Stomach (tissue), 19 donors: ENCODE measurements at places on chromosomes 1 and 21. TPM values are rescaled to one million over a fixed set of nuclear protein-coding genes. Genes with fewer than 3 reads are reported as not detected.

DNA sequence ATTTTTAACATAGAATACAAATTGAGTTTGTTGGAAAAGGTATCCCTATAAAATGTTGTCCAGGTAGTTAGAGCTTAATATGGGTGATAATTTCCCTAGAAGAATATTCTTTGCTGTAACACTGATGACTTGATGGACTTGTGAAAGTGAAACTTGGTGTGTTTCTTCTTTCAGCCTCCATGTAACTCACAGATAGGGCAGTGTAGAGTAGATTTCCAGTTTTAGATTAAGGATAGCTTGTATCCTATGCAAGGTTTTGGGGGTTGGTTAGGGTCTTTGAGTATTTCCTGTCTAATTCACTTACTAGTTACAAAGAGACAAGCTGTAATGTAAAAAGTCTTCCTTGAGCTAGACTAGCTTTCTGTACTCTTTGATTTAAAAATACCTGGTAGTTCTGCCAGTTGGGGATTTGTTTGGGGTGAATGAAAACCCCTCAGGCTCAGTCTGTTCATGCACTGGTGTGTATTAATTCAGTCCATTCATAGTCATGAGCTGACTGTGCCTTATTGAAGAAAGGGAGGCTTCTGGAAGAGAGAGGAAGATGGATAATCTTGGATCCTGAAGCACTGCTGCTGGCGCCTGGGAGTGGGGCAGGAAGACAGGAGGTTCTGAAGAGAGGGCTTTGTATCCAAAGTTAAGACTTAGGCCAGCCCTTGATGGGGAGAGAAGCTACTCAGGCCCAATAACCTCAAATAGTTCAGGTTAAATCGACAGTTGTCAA, 83.6 kb downstream of the CAMTA1 start:
- no peak for DNase-seq
- peaks cover under 1% of the 10 kb centered on the region for H3K36me3 ChIP-seq
- no peak overlapping the region for H3K27ac ChIP-seq
- no peak overlapping the region for H3K4me3 ChIP-seq
- peaks cover 15% of the 10 kb centered on the region for H3K4me1 ChIP-seq

DNA sequence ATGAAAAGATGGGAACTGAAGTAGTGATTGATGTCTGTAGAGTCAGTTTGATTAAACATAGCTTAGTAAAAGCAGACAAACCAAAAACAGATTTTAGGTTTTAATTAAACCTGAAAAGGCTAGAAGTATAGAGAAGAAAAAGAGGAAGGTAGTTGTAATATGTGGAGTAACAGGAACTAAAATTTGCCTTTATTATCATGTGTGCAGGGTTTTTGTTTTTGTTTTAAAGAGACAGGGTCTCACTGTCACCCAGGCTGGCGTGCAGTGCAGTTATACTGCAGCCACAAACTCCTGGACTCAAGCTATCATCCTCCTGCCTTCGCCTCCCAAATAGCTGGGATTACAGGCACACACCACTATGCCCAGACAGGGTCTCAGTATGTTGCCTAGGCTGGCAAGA, 6.0 kb downstream of the TOR1AIP1 start:
- H3K4me3 ChIP-seq, result no peak overlapping the region
- H3K27ac ChIP-seq, result no peak overlapping the region
- H3K27me3 ChIP-seq, result no peaks in the 10 kb centered on the region
- H3K36me3 ChIP-seq, result peaks cover 19% of the 10 kb centered on the region
- H3K4me1 ChIP-seq, result peaks cover 16% of the 10 kb centered on the region

GRCh38 chr1:157415661-157416060, 136.7 kb downstream of the FCRL5 start:
- no peak for DNase-seq
- no peak overlapping the region for H3K27ac ChIP-seq
- H3K36me3 ChIP-seq, result no peaks in the 10 kb centered on the region
- no peaks in the 10 kb centered on the region for H3K27me3 ChIP-seq
- no peaks in the 10 kb centered on the region for H3K4me1 ChIP-seq

Gene SLC2A1
- 8.2 TPM for total RNA-seq

DNA sequence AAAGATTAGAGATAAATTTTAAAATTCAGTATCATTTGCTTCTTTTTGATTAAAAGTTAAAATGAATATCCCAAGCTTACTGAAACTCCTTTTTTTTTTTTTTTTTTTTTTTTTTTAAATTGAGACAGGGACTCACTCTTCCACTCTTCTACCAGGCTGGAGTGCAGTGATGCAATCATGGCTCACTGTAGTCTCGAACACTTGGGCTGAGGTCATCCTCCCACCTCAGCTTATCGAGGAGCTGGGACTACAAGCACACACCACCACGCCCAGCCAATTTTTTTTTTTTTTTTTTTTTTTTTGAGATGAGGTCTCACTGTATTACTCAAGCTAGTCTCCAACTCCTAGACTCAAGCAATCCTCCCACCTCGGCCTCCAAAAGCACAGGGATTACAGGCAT, 92.1 kb upstream of the RGS18 start:
- H3K36me3 ChIP-seq, result no peaks in the 10 kb centered on the region
- no peak for DNase-seq
- H3K27ac ChIP-seq, result no peak overlapping the region

Gene KIF14
- 2.2 TPM for total RNA-seq

- DNase-seq, result no peak
- no peak overlapping the region for H3K4me3 ChIP-seq
- H3K27me3 ChIP-seq, result no peaks in the 10 kb centered on the region
- H3K27ac ChIP-seq, result no peak overlapping the region
These were observed 10.1 kb downstream of the YARS1 start for GRCh38 chr1:32806910-32807523.

- H3K27me3 ChIP-seq, result peaks cover 33% of the 10 kb centered on the region
- no peak overlapping the region for H3K27ac ChIP-seq
- H3K4me3 ChIP-seq, result no peak overlapping the region
- no peak for DNase-seq
- H3K4me1 ChIP-seq, result peaks cover 13% of the 10 kb centered on the region
- no peaks in the 10 kb centered on the region for H3K36me3 ChIP-seq
These were observed 232.5 kb upstream of the TMEM51 start for GRCh38 chr1:14921057-14921456.

- H3K36me3 ChIP-seq, result no peaks in the 10 kb centered on the region
- no peak overlapping the region for H3K4me3 ChIP-seq
These were observed 6.0 kb upstream of the DUSP10 start for GRCh38 chr1:221747839-221748238.

DNA sequence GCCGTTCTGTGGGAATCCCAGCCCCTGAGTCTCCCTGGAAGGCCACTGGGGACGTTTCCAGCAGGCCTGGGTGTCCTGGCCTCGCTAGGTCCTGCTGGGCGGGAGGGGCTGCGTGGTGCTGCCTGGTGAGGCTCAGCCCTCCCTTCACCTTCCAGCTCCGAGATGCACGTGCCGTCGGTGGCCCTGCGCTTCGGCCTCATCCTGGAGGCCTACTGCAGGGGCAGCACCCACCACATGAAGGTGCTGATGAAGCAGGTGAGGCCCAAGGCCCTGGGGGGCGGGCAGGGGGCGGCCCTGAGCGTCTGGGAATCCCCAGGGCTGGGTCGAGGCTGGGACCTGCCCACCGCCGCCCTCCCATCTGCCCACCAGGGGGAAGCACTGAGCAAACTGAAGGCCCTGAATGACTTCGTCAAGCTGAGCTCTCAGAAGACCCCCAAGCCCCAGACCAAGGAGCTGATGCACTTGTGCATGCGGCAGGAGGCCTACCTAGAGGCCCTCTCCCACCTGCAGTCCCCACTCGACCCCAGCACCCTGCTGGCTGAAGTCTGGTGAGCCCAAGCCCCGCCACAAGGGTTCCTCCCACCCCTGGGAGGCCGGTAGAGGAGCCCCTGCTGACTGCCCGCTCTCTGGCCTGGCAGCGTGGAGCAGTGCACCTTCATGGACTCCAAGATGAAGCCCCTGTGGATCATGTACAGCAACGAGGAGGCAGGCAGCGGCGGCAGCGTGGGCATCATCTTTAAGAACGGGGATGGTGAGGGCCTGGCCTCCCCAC, 70.3 kb downstream of the PIK3CD start:
- no peaks in the 10 kb centered on the region for H3K27me3 ChIP-seq
- H3K4me1 ChIP-seq, result peaks cover 7% of the 10 kb centered on the region
- no peak overlapping the region for H3K27ac ChIP-seq
- DNase-seq, result no peak

Gene PPP1R8
- 22.7 TPM for total RNA-seq

Gene FCGR2B
- 3.6 TPM for total RNA-seq

GRCh38 chr1:97252076-97252475, 530.5 kb downstream of the PTBP2 start:
- H3K4me3 ChIP-seq, result no peak overlapping the region
- no peaks in the 10 kb centered on the region for H3K4me1 ChIP-seq
- no peak for DNase-seq
- no peak overlapping the region for H3K27ac ChIP-seq
- no peaks in the 10 kb centered on the region for H3K36me3 ChIP-seq

- H3K4me3 ChIP-seq, result no peak overlapping the region
- H3K36me3 ChIP-seq, result peaks cover 24% of the 10 kb centered on the region
- H3K27ac ChIP-seq, result no peak overlapping the region
- no peaks in the 10 kb centered on the region for H3K4me1 ChIP-seq
These were observed 10.7 kb downstream of the HMGN2 start for GRCh38 chr1:26482921-26483320.

DNA sequence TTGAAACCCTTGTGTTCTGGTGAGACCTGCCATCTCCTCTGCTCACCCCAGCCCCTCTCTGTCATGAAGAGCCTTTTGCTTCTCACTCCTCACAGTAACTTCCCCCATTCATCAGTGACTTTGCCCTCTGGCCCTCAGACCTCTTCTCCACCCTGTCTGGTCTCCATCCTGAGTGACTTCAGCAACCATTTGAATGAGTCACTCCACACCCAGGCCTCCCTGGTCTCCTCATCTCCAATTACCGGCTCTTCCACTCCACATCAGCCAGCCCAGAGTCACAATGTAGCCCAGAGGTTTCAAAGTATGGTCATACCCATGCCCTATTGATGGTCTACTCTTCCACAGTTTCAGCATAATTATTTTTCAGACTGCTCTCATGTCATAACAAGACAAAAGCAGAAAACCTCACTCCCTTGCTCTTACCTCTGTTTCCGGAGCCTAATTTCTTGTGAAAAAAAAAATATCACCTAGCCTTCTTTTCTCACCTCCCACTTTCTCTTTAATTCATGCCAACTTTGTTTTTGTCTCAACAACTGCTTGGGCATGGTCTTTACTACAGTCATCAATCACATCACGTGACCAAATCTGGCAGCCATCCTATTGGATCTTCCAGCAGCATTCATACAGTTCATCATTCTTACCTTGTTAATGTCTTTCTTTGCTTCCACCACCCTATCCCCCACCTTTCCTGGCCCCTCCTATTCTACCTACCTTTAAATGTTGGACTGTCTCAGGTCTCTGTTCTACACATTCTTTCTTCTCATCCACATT, 35.6 kb upstream of the NEK7 start:
- no peaks in the 10 kb centered on the region for H3K27me3 ChIP-seq
- H3K27ac ChIP-seq, result no peak overlapping the region
- H3K36me3 ChIP-seq, result no peaks in the 10 kb centered on the region
- no peak overlapping the region for H3K4me3 ChIP-seq

DNA sequence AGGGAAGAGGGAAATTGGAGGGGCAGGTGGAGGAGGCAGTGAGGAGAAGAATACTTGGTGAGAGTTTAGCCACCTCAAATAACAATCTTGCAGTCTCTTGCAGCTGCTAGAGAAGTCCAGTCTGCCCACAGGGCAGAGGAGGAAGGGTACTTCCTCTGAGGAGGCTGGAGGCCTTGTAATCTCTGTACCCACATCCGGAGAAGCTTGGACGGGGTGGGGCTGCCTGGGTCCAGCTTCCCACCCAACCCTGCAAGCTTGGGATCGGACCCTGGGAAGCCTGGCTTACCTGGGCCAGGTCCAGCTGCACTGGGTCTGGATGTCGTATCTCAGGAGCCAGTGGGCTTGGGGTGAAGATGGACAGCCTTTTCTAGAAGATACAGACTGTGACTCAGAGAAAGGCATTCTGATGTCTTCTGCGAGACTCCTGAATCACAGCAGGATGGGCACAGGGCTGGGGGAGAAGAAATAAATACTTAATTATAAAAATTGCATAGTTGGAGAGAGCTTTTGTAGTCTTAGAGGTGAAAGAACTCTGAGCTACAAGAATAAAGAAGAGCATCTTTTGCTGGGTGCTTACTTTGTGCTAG, 111.8 kb upstream of the JUN start:
- peak overlapping the region; percentile 84 for H3K27ac ChIP-seq
- peaks cover 81% of the 10 kb centered on the region for H3K4me1 ChIP-seq
- no peaks in the 10 kb centered on the region for H3K36me3 ChIP-seq
- no peak for DNase-seq
- H3K27me3 ChIP-seq, result no peaks in the 10 kb centered on the region
- no peak overlapping the region for H3K4me3 ChIP-seq

Gene PCAT6
- total RNA-seq, result not detected

GRCh38 chr1:55081905-55082296, 42.6 kb downstream of the PCSK9 start:
- H3K27ac ChIP-seq, result no peak overlapping the region
- peaks cover 69% of the 10 kb centered on the region for H3K36me3 ChIP-seq
- no peak overlapping the region for H3K4me3 ChIP-seq
- H3K4me1 ChIP-seq, result no peaks in the 10 kb centered on the region
- H3K27me3 ChIP-seq, result no peaks in the 10 kb centered on the region

DNA sequence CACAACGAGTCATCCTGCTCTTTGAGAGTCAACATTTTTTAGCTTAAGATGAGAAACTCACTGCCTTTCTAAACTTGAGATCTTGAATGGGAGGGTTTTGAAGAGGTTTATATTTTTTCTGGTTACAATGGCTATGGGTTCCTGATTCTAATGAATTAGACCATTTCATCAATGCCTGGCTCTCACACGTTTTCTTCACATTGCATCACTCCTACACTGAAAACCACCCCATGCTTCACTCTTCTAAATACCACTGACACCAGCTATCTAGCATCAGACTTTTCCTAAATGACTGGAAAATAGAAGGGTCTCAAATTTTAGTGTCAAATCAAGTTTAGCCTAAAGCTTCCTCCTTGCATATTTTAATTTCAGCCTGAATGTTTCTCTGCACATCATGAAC, 606.1 kb upstream of the USP24 start:
- H3K27ac ChIP-seq, result no peak overlapping the region
- H3K27me3 ChIP-seq, result no peaks in the 10 kb centered on the region
- no peaks in the 10 kb centered on the region for H3K4me1 ChIP-seq
- H3K4me3 ChIP-seq, result no peak overlapping the region

DNA sequence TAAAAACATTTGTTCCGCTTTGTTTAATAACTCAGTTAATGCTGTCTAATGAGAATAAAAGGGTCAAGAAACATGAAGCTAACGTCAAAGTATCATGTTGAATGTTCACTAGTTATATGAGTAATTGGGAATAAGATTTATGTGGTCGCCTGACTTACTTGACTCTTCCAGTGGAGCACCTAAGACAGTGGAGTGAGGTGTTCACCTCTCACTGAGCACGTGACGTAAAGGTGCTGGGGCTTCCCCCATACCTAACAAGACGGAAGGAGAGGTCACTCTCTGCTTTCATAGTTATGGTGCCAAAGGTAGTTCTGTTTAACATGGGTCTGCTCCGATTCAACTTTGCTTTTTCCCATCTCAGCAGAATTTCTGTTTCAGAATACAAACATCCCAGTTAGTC, 686 bp downstream of the KMO start:
- DNase-seq, result no peak
- H3K4me3 ChIP-seq, result no peak overlapping the region
- H3K27ac ChIP-seq, result no peak overlapping the region

Gene ZNF695
- total RNA-seq, result not detected
